Stimulated activated CD4-positive, alpha-beta T cell treated with anti-CD3 and anti-CD28 coated beads, Interleukin-1b, Interleukin-23, amount 100 ng/mL, for 24 hours (primary cell): ENCODE measurements at places on chromosomes 1 and 21.

DNA sequence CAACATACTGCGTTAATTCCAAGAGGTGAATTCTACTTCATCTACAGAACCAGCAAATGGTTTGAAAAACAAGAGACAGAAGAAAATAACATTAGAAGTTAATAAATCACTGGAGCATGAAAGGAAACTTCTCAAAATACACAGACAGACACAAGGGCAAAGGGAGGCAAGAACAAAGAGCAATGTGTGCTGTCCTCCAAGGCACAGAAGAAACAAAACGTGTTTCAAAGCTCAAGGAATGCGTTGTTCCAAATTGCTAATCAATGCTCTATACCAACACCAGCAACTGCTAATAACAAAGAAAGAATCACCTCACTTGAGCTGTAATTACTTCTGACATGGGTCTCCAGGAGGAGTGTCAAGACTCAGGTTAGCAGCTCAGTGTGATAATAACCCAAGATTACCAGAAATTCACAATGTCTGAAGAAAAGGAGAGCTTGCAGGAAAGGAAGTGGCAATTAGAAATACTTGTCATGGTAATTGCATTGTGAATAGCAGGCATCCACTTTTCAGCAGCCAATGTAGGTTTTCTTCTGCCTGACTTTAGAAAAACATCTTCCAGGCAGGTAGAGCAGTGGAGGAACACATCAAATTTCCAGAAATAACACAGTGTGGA is 175.4 kb downstream of the SEC16B start:
- DNase-seq = no peak

- no peak for DNase-seq
Observed at GRCh38 chr1:185775501-185775900, 41.3 kb downstream of the HMCN1 start.

GRCh38 chr1:109240158-109241152 is 8.9 kb upstream of the CELSR2 start:
- no peak for DNase-seq

- DNase-seq = no peak
Observed at GRCh38 chr1:21955058-21955457, 17.9 kb upstream of the HSPG2 start.

DNA sequence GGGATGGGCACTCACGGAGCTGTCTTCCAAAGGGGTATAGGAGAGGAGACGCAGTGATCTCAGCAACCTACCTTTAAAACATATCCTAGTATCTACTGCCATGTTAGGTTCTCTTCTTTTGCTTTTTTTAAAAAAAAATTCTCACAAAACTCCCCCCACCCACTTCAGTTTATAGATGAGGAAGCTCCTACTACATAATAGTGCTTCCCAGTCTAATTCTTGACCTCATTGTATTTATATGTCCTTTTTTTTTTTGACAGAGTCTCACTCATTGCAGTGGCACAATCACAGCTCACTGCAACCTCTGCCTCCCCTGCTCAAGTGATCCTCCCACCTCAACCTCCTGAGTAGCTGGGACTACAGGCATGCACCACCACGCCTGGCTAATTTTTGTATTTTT is 99.9 kb downstream of the OSBPL9 start:
- DNase-seq = no peak

- DNase-seq = no peak
Observed at GRCh38 chr1:59601041-59601441, 213.7 kb upstream of the HOOK1 start.

DNA sequence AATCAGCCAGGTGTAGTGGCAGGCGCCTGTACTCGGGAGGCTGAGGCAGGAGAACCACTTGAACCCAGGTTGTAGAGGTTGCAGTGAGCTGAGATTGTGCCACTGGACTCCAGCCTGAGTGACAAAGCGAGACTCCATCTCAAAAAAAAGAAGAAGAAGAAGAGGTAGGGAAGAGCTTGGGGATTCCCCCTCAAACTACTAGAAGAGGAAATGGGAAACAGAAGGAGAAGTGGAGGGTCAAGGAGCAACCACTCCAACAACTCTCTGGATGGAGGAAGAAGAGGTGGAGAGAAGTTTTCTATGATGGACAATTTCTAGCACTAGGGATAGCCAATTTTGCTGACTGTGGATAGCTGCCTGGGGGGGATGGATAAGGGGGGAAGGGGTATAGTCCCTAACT is 14.9 kb upstream of the SLAMF9 start:
- DNase-seq = no peak

GRCh38 chr1:25581764-25582163 is 34.8 kb upstream of the MAN1C1 start:
- no peak for DNase-seq

DNA sequence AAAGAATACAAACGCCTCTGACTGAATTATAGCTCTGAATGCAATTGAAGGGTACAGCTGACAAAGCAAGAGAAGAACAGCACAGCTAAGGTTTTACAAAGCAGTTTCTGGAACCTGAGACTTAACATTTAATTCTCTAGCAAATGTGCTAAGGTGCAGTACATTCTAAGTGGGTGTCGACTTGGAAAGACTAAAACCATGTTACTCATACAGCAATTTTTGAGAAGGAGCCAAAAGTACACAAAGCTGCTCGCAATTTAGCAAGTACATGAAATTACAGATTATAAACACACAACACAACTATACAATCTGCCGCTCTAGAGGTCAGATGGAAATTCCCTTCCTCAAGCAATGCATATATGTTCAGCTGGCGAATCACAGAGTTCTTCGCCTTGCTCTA is 121.9 kb downstream of the TIAM1 start:
- DNase-seq = no peak

DNA sequence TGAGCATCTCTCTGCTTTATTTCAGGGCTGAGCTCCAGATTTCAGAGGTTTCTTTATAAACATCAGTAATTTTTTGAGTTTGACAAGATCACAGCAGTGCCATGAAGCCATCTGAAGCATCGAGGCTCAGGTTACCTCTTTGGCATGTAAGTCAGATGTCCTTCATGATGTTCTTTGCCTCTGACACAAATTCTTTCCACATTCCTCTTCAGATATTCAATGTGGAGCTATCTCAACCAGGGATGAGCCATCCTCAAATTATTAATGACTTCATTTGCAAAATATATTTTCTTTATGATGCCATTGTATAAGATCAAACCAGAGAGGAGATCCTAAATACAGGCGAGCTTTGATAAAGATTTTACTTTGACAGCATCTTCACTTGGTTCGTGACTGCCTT is 256.7 kb downstream of the COL11A1 start:
- DNase-seq = no peak

GRCh38 chr1:21266119-21266774 is 24.0 kb downstream of the ECE1 start:
- no peak for DNase-seq

- DNase-seq = no peak
Observed at GRCh38 chr1:15727424-15727823, 8.6 kb upstream of the SLC25A34 start.

GRCh38 chr1:46157916-46158311 is 17.0 kb upstream of the TSPAN1 start:
- DNase-seq = no peak

DNA sequence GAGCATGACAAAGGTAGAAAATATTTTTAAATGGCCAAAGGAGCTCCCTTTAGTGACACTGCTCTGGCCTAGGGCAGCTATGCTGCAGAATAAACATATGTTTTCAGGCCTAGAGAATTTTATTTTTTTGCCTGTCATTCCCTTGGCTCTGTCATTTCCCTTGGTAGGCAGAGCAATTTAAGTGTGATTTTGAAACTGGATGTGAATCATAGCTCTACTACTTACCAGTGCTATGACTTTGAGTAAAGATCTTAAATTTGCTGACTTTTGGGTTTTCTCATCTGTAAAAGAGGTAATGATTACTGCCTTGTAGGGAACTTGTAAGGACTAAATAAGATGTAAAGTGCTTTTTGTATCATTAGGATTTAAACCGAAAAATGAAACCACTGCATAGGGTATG is 189.0 kb upstream of the ZRANB2 start:
- DNase-seq = no peak

DNA sequence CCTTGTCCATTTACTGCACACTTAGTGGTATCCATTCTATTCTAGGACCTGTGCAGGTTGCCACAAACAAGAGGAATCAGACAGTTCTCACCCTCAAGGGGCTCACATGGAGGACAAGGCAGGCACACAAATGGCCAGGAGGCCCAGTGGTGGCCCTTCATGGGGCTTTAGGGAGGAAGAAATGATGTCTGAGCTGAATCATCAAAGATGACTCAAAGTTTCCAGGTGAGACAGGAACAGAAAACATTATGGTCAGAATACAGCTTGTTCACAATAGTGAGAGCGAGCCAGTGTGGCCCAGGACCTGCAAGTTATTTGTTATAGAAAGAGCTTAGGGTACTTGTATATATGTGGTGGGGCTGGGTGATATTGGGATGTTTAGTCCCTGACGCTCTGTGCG is 26.4 kb downstream of the SHISAL2A start:
- no peak for DNase-seq

GRCh38 chr1:65072845-65073244 is 75.2 kb upstream of the AK4 start:
- DNase-seq = no peak

- DNase-seq = no peak
Observed at GRCh38 chr21:32977216-32977615, 48.5 kb upstream of the OLIG2 start.

DNA sequence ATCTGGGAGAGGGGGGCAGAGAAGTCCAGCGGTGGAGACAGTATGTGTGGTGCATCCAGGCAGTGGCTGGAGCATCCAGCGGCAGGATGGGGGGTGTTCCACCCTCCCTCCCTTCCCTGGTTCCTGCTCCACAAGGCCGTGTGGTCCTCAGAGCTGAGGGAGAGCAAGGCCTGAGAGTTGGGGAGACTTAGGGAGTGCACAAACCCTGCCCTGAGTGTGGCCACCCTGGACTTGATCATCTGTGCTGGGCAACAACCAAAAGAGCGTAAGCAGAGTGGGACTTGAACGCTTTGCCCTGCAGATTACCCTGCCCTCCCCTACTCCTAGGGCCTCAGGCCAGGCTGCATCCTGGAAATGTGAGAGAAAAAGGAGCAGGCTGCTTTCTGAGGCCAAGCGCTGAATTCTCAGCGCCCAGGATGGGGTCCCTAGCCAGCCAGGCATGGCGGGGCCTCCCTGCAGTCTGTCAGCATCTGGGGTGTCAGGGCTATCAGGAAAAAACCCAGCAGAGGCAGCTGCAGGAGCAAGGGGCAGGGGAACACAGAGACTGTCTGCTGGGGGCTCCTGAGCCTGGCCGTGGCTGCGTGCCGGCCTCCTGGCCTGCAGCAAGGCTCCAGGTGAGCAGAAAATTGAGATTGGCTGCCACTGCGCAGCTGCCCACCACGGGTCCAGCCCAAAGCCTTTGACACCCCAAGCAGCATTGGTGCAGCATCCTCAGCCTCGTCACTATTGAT is 266.2 kb downstream of the NPHP4 start:
- no peak for DNase-seq
